Activated CD8-positive, alpha-beta memory T cell treated with anti-CD3 and anti-CD28 coated beads for 36 hours (primary cell): ENCODE measurements at places on chromosomes 2 and 18. TPM values are rescaled to one million over a fixed set of nuclear protein-coding genes. Genes with fewer than 3 reads are reported as not detected.

HJURP gene
- total RNA-seq = 53.9 TPM

CXCR1 gene
- not detected for total RNA-seq

MYO7B gene
- 0.15 TPM for total RNA-seq

SMAD7 gene
- total RNA-seq = 17.9 TPM

NIF3L1 gene
- 26.0 TPM for total RNA-seq

HOXD11 gene
- not detected for total RNA-seq

CACNB4 gene
- total RNA-seq = 0.10 TPM

KCNE4 gene
- not detected for total RNA-seq

DOK6 gene
- not detected for total RNA-seq

ABHD1 gene
- total RNA-seq = 0.40 TPM

GPBAR1 gene
- 0.38 TPM for total RNA-seq

CENPO gene
- total RNA-seq = 47.5 TPM

AQP12A gene
- not detected for total RNA-seq

INHA gene
- total RNA-seq = not detected

PREPL gene
- 37.0 TPM for total RNA-seq

TACR1 gene
- total RNA-seq = not detected

AQP12B gene
- not detected for total RNA-seq

ASAP2 gene
- 0.08 TPM for total RNA-seq

SCN7A gene
- total RNA-seq = not detected
